ENCODE measurements at places on chromosomes 3 and 15. TPM values are rescaled to one million over a fixed set of nuclear protein-coding genes. Genes with fewer than 3 reads are reported as not detected.
A peak's percentile ranks its signal among the peaks of the same experiment; 100 is the strongest.

A4GNT gene
- not detected for total RNA-seq

DNA sequence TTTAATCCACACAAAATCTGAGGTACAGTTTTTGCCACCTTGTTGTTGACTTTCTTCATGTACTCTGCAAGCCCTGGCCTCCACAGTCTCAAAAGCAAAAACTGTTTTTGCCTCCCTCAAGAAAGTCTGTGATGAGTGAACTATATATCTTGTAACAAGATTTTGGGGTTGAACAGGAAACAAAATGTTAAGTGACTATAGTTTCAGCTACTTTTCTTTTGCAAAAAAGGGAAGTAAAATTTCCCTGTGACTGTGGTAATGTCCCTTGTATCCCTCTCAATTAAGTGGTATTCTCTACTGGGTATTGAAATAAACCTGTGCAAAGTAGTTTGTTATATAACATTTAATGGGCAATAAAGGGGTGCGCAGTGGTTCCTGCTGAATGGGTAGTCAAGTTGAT is 21.3 kb upstream of the SCAANT1 start:
- peak; percentile 62 for DNase-seq

IDH3A gene
- total RNA-seq, result 128 TPM

GRCh38 chr15:89500397-89501270 is 4.3 kb upstream of the RHCG start:
- DNase-seq, result peak; percentile 13

DNA sequence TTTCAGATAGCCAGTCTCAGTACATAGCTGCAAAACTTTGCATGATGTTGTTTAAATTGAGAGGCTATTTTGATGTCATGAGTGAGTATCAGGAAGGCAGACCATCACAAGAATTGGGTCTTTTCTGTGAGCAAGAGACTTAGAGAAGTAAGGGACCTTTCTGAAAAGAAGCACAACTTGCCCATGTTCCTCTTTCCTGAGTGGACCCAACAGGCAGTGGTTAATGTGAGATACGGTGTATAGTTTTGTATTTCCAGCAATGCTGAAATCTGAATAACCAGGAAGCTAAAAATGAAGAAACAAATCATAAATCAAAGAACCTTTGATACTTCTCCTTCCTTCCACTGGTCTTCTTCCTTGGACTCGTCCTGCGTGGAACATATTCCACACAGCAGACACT is 25.1 kb downstream of the MCTP2 start:
- DNase-seq, result no peak
